ENCODE measurements at places on chromosomes 3 and 15.

DNA sequence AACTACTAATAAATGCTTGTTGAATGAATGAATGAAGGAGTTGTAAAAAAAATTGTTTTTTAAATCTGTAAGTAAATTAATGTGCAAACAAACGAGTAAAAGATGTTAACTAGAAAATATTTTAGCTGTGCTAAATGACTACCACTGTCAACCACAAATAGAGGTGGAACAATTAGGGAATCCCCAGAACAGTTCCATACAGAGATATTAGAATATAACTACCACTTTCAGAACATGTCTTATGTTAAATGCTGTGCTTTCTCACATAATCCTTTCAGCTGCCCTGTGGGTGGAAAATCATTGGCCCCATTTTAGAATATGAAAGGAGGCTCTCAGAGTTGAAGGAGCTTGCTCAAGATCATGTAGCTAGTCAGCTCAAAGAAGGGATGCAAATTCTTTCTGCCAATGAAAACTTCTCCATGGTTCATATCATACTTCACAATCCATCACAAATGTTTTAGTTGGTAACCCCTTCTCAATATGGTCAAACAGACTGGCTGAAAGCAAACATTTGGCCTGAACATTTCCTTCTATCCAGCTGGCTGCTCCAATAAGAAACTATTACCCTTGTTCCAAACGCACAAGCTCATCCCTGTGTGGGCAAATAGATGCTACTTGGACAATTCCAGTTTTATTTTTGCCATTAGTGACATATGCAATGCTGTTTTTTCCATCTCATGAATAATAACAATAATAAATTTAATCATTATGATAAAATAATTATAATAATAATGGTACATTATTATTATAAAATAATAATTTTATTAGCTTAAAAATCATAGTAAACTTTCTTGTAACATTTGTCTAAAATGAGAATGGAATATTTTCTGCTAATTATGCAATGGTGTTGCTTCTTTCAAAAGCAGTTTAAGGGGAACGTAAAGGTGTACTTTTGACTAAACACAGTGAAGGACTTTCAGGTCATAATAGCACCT, 290.4 kb upstream of the STT3B start:
- DNase-seq: no peak

- no peak for DNase-seq
These were observed 14.5 kb downstream of the TIGIT start for GRCh38 chr3:114308377-114308776.

GRCh38 chr3:32919920-32920319, 31.5 kb upstream of the CCR4 start:
- no peak for DNase-seq

- DNase-seq: peak; percentile 56
These were observed 1.0 kb downstream of the TSC22D2 start for GRCh38 chr3:150409125-150409511.

- DNase-seq: no peak
These were observed 71.8 kb downstream of the FGF7 start for GRCh38 chr15:49494842-49495241.

Data from NCI-H82 (cell line).